ENCODE measurements at places on chromosomes 3 and 15.

- no peak for DNase-seq
Measured at GRCh38 chr3:130850843-130851242, 43.0 kb upstream of the ATP2C1 start.

GRCh38 chr3:33826688-33827087 lies 28.3 kb downstream of the PDCD6IP start:
- no peak for DNase-seq

DNA sequence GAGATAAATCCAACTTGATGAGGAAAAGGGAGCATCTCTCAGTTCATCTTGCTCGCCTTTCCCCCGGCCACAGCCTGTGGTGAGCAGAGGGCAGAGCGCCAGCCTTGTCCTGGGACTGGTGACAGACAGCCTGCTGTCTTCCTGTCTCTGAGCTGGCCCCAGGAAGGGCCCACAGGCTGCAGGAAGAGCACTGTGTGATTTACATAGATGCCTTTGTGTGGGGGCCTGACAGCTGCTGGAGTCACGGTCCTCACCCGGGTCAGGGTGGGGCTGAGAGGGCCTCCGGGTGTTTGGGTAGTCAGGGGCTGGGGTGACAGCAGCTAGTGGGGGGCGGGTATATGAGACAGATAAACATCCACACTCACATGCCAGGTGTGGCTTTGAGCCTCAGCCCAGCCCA lies 29.3 kb downstream of the PLA2G4D start:
- DNase-seq = peak; percentile 83

- no peak for DNase-seq
Measured at GRCh38 chr15:45338417-45338816, 39.9 kb downstream of the GATM start.

GRCh38 chr3:81154611-81155143 lies 606.8 kb downstream of the GBE1 start:
- no peak for DNase-seq

Data from OCI-LY7 (cell line).